Kidney glomerular epithelial cell (primary cell): ENCODE measurements at places on chromosomes 3 and 15.
A peak's percentile ranks its signal among the peaks of the same experiment; 100 is the strongest.

DNA sequence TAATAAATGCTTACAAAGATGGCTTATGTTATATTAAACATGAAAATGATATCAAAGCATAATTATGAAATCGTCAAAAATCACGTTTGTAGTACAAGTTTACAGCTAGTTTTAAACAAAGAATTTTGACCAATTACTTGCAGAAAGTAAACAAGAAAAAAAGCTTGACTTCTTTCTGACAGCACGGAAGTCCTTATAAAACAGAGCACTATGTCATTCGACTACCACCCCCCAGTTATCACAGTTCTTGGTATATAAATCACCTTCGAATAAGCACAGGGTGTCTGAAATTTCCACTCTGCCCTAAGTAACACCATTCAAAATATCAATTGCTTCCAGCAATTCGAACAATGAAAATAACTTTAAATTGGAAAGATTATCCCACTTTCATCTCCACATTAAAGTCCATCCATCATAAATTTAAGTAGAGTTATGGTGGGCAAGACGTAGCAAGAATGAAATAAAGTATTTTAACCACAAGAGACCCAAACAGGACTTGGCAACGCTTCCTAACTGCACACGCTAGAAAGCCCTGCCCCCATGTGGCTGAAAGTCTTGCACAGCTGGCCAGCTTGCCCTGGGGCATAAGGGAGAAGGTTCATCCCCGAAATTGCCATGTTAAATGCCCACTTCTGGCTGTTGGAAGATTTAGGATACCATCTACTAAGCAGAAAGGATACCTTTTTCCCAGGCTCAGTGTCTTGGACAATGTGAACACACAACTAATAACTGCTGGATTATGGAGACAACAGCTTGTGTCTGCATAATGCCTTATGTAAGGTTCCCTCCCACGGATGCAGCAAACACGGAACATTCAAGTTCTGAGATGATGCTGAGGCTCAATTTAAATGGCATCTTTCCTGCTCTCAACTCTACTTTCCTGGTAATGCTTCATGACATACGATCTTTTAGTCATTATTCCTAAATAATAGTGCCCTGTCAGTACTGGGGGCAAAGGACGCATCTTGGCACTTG is 116.4 kb upstream of the TJP1 start:
- DNase-seq: no peak

GRCh38 chr3:103624271-103624670 is 1189.5 kb downstream of the ZPLD1 start:
- DNase-seq: no peak

DNA sequence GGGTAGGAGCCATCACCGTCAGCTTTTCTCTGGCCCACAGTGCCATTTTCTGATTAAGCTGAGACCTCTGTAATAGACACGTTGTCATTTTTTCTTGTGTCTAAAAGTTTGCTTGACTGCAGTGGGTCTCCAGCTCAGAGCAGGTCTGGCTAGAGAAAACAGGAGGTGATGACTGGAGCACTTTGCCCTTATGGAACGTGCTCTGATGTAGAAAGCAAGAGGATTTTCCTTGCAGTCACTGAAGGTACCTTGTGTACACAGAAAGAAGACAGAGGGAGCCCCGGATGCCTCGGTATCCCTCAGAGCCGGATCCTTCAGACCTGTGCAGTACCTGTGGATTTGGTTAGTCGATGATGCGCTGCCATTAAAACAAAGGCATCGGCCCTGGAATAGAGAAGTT is 76.2 kb downstream of the IGF1R start:
- DNase-seq: no peak

DNA sequence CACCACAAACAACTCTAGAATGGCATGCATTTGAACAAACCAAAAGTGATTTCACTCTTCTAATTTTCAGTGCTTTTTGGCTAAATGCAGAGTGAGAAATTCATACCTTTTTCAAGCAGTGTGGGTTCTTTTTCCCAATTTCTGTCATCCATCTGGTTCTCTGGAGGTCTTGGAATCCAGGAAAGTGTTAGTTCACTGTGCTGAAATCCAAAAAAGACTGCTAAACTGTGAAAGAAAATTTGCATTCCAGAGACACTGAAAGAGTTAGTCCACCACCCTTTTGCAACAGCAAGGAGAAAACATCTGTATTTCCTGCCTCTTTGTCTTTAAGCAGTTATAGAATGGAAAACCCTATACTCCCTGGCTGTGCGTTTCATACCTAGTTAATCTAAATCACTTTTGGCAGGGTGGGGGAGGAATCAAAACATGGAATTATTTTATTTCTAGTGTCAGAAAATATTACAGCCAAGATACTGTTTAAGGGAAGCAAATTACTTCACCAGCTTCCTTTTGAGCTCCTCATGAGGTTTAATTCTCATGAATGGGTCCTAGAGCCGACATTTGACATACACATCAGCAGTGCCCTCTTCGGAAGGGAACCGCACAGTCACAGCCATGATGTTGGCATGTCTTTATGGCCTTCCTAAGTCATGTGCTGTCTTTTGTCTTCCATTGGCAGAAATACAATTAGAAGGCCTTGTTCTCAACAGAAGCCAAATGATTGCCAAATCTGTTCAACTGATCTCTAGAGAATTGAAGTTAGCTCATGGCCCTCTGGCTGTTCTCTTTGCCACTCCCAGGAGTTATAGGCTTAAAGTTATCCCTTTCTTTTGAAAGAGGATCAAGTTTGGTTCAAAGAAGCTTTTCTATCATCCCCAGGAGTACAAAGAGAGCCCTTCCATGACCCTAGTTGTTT is 317.7 kb upstream of the TPRG1 start:
- DNase-seq: no peak

DNA sequence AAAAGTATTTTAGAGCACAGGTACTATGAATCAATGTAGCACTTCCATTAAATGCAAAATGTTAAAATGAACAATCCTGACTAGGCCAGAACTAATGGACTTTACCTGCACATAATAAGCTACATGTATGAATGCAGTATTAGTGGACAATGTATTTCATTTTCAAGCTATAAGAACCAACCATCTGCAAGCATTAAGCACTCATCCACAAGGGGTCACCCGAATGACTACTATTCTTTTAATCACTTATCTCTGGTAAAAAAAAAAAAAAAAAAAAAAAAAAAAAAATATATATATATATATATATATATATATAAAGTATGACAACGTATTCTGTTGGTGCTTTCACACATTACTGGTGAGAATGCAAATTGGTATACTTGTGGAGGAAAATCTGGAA is 7.2 kb downstream of the HERC1 start:
- DNase-seq: no peak

- peak; percentile 58 for DNase-seq
These were observed at the start of gene IL17RD for GRCh38 chr3:57164657-57165573. TSS of gene IL17RD (minus strand) at chr3:57165353. CDS start at chr3:57165286, 67 bp downstream.

GRCh38 chr15:28265334-28266019 is 56.5 kb downstream of the HERC2 start:
- DNase-seq: no peak

GRCh38 chr3:48505146-48505545 is 1.2 kb upstream of the SHISA5 start:
- DNase-seq: no peak

- DNase-seq: no peak
These were observed 132.6 kb upstream of the MEF2A start for GRCh38 chr15:99433026-99433756.

DNA sequence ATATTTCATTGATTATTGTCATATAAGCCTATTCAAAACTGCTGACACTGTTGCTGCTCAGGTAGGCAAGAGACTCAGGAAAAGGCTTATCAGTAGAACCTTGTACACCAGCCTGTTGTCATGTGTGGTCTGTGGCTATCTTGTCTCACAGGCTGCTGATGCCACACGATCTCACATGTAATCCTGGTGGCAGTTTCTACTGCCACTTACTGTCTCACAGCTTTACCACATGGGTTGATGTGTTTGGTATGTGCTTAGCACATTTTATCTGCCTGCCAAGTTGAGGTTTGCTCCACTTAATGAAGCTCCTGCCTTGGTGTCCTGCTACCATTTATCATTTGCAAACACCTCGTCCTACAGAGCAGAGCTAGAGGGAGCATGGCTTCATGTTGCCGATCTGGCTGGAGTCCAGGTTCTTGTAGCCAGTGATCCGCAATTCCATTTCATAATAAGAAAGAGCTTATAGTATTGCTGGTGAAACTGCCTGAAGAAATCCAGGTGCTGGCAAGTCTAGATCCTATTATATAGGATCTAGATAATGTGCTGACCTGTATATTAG is 637.9 kb downstream of the NLGN1 start:
- no peak for DNase-seq

GRCh38 chr3:155753038-155753639 is 8.3 kb upstream of the PLCH1 start:
- peak; percentile 57 for DNase-seq

DNA sequence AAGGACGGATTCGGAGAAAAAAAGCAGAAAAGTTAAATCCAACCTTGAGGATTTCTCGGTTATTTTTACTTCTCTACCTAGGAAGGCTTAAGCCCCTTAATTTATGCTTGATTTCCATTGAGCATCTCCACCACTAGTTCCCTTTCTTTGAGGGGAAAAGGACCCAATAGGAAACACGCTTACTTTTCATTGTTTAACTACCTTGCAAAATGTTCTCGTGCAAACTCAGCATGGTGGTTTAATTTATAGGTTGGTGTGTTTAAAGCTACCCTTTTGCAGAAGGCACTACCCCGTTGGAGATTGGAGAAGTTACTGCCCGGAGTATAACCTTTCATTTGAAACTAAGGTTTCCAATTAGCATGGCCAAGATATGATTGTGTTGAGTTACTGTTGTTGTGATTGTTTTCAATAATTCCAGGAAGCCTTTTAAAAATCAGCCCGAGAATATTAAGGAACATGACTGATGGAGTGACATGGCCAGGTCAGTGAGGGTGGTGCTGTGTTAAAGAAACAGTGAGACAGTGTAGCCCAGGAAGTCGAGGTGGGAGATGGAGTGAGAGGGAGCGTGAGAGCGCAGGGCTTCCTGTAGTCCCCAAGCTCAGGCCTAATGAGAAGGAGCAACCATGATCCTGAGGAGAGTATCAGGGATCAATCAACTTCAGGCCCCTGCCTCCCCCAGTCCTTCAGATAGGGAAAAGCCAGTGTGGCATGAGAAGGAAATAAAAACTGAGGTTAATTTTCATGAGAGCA is 76.6 kb downstream of the AQP9 start:
- no peak for DNase-seq

DNA sequence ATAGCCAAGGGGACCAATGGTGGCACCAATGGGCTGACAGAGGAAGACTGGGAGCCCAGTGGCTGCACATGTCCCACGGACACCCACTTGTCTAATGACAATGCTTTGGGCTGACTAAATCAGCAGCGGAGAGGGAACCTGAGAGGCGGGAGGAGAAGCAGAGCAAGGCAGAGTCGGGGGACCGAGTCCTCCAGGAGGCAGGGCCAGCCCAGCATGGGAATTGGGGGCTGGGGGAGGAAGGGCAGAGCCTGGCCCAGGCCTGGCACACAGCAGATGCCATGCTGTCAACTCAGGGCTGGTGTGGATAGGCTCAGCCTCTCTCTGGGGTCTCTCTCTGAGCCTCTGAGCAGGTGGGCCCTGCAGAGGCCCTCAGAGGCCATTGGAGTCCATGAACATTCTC is 78.4 kb upstream of the KLF13 start:
- no peak for DNase-seq

DNA sequence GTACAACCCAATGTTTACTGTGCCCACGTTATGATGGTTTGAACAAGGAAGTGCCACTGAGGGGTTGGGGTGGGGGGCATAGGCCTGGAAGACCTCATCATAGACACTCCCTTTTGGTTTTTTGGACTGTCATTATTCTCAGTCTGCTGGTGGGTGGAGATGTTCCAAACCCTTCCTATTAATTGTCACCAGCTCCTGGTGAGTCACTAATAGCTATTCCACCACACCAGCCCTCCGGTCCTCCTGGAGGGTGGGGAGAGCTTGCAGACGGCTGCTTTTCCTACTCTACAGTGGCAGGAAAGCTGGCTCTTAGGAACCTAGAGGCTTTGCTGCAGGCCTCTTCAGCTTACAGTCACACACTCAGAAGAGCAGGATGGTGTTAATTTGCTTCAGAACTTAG is 9.0 kb upstream of the COPG1 start:
- DNase-seq: no peak

DNA sequence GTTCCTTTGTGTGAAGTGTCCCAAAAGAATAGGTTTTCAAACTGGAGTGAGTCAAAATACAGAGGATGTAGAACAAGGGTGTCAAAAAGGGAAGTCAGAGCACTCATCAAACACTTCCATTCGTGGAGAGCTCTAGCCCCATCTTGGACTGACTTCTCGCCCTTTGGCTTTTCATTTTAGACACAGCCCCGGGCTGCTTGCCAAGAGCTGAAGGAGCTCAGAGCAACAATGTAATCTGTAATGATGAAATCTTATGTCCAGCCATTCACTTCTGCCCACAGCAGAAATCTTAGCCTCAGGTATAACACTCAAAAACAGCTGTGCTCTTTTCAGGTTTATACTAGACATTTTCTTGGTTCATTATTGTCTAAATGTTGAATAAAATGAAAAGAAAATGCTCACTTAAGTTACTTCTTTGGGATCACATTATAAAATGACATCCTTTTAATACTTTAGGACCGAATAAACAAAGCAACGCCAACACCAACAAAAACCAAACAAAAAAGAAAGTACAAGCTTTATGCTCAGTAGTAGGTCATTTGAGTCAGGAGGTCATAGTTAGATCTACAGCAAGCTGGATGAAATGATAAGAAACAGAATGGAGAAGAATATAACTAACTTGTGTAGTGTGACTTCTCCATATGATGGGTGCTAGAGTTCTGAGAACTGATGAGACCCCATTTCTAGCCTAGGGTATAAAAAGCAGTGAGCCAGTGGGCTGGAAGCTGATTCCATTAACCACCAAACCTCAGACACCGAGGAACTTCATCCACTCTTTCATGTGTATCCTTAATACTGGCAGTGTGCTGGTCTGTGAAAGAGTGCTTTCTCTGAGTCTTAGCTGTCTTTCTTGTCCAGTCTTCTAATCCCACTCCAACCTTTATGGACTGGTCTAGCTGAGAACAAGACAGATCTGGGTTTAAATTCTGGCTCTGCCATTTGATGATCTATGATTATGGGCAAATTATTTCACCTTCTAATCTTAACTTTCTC is 131.8 kb upstream of the SLC7A14 start:
- no peak for DNase-seq

GRCh38 chr3:108159105-108159504 is 63.1 kb downstream of the IFT57 start:
- DNase-seq: no peak

- DNase-seq: no peak
These were observed 23.5 kb downstream of the MITF start for GRCh38 chr3:69762768-69763229.

DNA sequence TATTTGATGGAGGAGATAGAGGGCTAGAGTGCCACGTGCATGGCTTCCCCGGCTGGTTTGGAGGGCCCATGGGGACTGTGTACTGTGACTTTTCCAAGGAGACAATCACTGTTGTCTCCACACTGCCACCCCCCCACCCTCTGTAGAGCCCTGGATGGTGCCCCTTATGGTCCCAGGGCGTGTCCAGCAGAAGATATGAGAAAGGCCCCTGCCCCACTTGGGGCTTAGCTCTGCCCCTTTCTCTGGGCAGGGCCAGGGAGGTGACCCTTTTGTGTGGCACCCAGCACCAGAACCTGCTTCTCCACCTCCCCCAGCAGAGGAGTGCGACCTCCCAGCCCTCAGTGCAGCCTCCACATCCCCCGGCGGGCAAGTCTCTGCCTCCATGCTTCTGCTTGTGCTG is 32.1 kb downstream of the SPSB4 start:
- DNase-seq: no peak

- DNase-seq: no peak
These were observed 109.5 kb downstream of the CGGBP1 start for GRCh38 chr3:87949189-87949878.

- no peak for DNase-seq
These were observed 195.4 kb downstream of the FMN1 start for GRCh38 chr15:32998979-32999672.
